ENCODE measurements at places on chromosomes 12 and 14.
A peak's percentile ranks its signal among the peaks of the same experiment; 100 is the strongest.

DNA sequence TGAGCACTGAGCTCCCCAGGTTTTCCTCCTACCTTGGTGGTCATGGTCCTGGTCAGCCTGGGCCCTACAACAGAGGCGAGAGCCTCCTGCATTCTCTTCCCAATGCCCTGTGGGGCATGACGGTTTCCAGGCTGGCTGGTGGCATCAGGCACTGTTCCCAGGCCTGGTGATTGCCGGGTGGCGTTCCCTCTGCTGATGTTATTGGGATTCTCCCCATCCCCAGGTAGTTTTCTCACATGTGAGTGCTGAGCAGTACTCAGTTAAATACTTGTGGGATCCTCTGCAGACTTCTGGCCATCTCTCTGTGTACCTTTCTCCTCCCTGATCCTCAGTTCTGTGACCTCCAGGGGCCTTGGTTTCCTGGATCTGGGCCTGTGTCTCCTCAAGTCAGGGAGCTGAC, 15.8 kb downstream of the C1R start:
- no peaks in the 10 kb centered on the region for H3K27me3 ChIP-seq
- DNase-seq, result no peak
- H3K36me3 ChIP-seq, result no peaks in the 10 kb centered on the region
- peaks cover 15% of the 10 kb centered on the region for H3K4me1 ChIP-seq
- no peak overlapping the region for H3K27ac ChIP-seq

DNA sequence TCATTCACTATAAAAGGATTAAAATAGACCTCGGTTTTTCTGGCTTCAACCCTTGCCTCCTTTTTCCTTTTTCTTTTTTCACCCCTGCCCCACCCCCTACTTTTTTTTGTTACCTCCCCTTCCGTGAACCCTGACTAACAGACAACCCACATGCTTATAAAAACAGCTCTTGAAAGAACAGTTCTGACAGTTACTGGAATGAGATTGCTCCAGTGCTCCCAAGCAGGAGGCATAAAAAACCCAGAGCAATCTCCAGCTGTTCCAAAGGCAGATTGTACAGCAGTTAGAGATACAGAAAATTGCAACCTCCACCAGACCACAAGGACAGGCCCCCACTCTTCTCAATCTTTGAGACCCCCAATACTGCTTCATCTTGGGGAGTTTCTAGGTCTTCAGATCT, 29.9 kb upstream of the TMEM260 start:
- no peak for DNase-seq
- H3K36me3 ChIP-seq, result no peaks in the 10 kb centered on the region
- H3K27ac ChIP-seq, result no peak overlapping the region
- peaks cover 100% of the 10 kb centered on the region for H3K27me3 ChIP-seq

GRCh38 chr12:100356644-100357223, at the start of gene SLC17A8:
Gene SLC17A8 (plus strand): TSS chr12:100357074. CDS start chr12:100357392, 318 bp downstream.
- H3K27me3 ChIP-seq, result peaks cover 59% of the 10 kb centered on the region
- H3K36me3 ChIP-seq, result no peaks in the 10 kb centered on the region
- DNase-seq, result no peak
- H3K27ac ChIP-seq, result no peak within 1 kb of the TSS

DNA sequence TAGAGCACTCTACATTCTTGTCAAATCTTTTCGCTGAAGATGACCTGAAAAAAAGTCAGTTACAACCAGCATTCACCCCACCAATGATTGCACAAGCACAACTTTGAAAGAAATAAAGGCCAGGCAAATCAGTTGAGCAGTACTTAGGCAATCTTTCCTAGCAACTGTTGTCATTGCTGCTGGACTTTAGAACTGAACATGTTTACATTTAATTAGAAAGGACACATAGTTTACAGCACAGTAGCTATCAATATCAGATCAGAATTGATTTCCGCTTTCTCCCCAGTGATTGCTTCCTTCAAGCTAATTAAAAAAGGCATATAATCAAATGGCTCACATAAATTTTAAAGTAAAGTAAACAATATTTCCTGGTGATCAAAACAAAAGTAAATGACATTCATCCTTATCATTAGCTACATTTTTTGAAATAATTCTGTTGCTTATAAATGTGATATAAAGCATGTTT, 128.4 kb downstream of the FOXA1 start:
- H3K4me3 ChIP-seq, result no peak overlapping the region
- no peaks in the 10 kb centered on the region for H3K27me3 ChIP-seq
- no peak overlapping the region for H3K27ac ChIP-seq
- no peak for DNase-seq
- H3K36me3 ChIP-seq, result no peaks in the 10 kb centered on the region

DNA sequence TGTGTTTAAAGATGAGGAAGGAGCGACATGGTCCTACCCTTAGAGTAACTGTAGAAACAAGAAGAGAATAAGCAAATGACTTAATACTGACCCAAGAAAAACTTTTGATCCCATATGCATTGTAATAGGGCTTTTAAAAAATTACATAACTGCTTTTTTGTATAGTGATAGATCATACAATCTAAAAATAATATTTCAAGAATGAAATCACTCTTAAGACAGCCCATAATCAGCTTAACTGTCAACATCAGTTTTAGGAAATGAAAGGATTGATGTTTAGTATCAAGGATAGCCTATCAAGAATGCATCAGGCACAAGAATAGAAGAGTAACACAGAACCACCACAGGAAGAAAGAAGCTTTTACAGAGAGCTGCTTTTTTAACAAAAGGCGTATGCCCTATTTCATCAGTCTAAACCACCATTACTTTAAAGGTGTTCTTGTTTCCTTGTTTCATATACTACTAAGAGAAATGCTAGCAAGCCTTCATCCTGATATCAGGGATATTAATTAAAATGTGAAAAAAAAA, 64.5 kb downstream of the MARK3 start:
- no peak for DNase-seq
- H3K27ac ChIP-seq, result no peak overlapping the region
- H3K4me3 ChIP-seq, result no peak overlapping the region
- H3K36me3 ChIP-seq, result peaks cover 14% of the 10 kb centered on the region
- no peaks in the 10 kb centered on the region for H3K27me3 ChIP-seq

GRCh38 chr12:88144546-88145468, 2.7 kb downstream of the TMTC3 start:
- no peaks in the 10 kb centered on the region for H3K27me3 ChIP-seq
- no peak overlapping the region for H3K4me3 ChIP-seq
- H3K4me1 ChIP-seq, result peaks cover 14% of the 10 kb centered on the region
- DNase-seq, result no peak
- H3K36me3 ChIP-seq, result no peaks in the 10 kb centered on the region

- H3K36me3 ChIP-seq, result no peaks in the 10 kb centered on the region
- peak; percentile 52 for DNase-seq
- H3K27me3 ChIP-seq, result no peaks in the 10 kb centered on the region
- no peak overlapping the region for H3K27ac ChIP-seq
These were observed 65.0 kb downstream of the NUMB start for GRCh38 chr14:73393375-73393774.

DNA sequence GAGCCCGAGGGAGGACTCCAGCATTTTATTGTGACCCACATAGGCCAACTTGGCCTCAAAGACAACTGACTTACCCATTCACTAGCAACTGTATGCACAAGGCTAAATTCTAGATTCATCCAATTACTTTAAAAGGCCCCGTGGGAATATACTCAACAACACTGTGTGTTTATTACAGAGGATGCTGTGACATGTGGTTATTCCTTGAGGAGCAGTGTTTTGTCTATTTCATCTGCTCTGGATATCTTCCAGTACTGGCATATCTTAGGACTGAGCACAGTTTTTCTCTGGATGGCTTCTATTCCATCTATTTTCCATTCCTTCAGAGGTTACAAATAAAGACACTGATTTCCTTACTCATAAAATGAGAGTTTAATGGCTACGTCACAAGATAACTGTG, 87.2 kb upstream of the KRAS start:
- peaks cover 2% of the 10 kb centered on the region for H3K27me3 ChIP-seq
- H3K4me1 ChIP-seq, result 0 out of 2 replicates have a peak, but pooled peaks cover 8% of the 10 kb centered on the region
- DNase-seq, result no peak
- H3K4me3 ChIP-seq, result no peak overlapping the region
- no peak overlapping the region for H3K27ac ChIP-seq

DNA sequence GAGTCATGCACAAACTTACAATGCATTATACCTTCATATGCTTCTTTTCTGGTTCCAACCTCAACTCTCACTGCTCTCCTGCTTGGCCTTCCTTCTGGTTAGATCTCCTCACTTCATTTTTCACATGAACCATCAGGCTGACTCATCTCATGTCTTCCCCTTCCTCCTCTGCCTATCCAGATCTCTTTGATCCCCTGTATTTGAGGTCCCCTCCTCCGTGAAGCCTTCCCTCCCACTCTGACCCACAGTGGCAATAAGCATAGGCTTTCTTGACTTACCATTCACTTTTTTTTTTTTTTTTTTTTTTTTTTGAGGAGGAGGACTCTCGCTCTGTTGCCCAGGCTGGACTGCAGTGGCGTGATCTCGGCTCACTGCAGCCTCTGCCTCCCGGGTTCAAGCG, 14.7 kb upstream of the ASIC1 start:
- no peaks in the 10 kb centered on the region for H3K36me3 ChIP-seq
- no peak overlapping the region for H3K27ac ChIP-seq
- no peaks in the 10 kb centered on the region for H3K4me1 ChIP-seq
- H3K27me3 ChIP-seq, result no peaks in the 10 kb centered on the region

DNA sequence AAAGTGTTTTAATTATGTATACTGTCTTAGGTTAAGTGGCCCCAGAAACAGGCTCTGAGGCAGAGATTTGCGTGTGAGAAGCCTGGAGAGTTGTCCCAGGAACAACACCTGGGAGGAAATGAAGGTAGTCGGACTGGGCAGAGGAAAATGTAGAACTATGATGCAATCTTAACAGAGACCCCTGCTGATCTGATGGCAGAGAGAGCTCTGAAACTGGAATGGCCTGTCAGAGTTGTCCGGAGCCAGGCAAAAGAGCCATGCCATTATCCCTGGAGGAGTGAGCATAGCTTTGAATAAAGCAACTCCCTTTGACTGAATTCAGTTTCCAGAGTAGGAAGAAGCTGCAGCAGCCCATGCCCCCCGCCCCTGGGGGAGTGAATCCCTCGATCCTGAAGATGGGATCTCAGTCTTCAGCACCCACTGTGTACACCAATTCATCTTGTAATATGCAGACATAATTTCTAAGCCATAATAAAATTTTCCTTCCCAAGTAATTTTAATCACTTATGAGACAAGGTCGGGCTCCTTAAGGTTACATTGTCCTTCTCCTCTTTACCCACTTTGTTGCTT, 264.8 kb downstream of the PDZRN4 start:
- H3K4me1 ChIP-seq, result no peaks in the 10 kb centered on the region
- no peak for DNase-seq
- peaks cover 6% of the 10 kb centered on the region for H3K27me3 ChIP-seq
- H3K27ac ChIP-seq, result no peak overlapping the region
- no peak overlapping the region for H3K4me3 ChIP-seq

- no peak overlapping the region for H3K4me3 ChIP-seq
- no peaks in the 10 kb centered on the region for H3K27me3 ChIP-seq
- no peak for DNase-seq
- H3K4me1 ChIP-seq, result no peaks in the 10 kb centered on the region
- H3K27ac ChIP-seq, result no peak overlapping the region
These were observed 29.1 kb upstream of the SYT1 start for GRCh38 chr12:78835493-78835892.

GRCh38 chr14:32414808-32415255, 85.7 kb downstream of the AKAP6 start:
- peak overlapping the region; percentile 60 for H3K27ac ChIP-seq
- no peaks in the 10 kb centered on the region for H3K27me3 ChIP-seq
- peak overlapping the region; percentile 5 for H3K4me3 ChIP-seq
- no peaks in the 10 kb centered on the region for H3K36me3 ChIP-seq

GRCh38 chr14:62709773-62710172, 335.5 kb downstream of the KCNH5 start:
- H3K4me1 ChIP-seq, result no peaks in the 10 kb centered on the region
- H3K27me3 ChIP-seq, result 0 out of 2 replicates have a peak, but pooled peaks cover 10% of the 10 kb centered on the region
- no peak overlapping the region for H3K27ac ChIP-seq
- H3K36me3 ChIP-seq, result no peaks in the 10 kb centered on the region
- H3K4me3 ChIP-seq, result no peak overlapping the region

DNA sequence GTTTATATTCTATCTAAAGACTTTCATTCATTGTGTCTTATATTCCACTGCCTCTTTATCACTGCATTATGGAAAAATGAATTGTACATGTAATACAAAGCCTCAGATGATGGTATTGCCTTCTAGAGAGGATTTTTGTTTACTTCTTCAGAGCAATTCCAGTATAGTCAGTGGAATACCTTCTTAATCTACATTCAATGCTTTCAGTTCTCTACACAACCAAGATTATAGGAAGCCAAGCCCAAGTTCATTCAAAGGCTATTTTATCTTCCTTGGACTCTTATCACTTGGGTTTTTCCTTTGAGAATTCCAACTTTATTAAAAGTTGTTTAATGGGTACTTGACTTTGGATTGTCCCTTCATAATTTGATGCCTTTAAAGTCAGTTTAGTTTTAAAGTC, 1971.0 kb upstream of the FLRT2 start:
- no peak overlapping the region for H3K27ac ChIP-seq
- H3K4me3 ChIP-seq, result no peak overlapping the region
- no peaks in the 10 kb centered on the region for H3K27me3 ChIP-seq

Data from PC-3 (cell line).